AG04449 (cell line): ENCODE measurements at places on chromosomes 6 and 20.

DNA sequence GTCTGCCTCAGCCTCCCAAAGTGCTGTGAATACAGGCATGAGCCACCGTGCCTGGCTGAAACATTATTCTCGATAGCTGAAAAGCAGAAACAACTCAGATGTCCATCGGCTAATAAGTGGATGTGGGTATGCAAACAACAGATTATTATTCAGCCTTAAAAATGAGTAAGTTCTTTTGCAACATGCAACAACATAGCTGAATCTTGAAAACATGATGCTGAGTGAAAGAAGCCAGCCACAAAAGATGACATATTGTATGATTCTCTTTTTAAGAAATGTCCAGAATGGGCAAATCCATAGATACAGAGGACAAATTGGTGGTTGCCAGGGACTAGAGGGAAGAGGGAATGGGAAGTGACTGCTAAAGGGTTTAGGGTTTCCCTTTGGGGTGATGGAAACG lies 61.7 kb downstream of the RIOK1 start:
- no peak for DNase-seq

- DNase-seq, result no peak
Measured at GRCh38 chr6:105573556-105573955, 170.7 kb upstream of the PREP start.

DNA sequence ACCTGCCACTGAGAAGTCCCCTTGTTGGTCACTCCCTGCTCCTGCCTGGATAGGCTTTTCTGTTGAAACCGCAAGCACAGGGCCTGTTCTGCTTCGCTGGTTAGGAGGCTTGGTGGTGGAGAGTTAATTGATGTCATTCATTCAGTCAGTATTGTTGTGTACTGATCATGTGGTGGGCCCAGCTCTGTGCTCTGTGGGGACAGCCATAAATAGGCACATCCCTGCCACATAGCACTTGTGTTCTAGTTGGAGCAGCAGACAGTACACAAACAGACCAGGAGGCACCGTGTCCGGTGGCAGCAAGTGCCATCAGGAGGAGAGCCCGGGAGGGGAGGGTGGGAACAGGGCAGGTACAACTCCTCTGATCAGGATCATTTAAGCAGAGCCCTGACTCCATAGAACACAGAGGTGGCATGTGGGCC lies 155.2 kb upstream of the INSM1 start:
- no peak for DNase-seq

- no peak for DNase-seq
Measured at GRCh38 chr6:97361286-97361685, 78.3 kb upstream of the MMS22L start.

DNA sequence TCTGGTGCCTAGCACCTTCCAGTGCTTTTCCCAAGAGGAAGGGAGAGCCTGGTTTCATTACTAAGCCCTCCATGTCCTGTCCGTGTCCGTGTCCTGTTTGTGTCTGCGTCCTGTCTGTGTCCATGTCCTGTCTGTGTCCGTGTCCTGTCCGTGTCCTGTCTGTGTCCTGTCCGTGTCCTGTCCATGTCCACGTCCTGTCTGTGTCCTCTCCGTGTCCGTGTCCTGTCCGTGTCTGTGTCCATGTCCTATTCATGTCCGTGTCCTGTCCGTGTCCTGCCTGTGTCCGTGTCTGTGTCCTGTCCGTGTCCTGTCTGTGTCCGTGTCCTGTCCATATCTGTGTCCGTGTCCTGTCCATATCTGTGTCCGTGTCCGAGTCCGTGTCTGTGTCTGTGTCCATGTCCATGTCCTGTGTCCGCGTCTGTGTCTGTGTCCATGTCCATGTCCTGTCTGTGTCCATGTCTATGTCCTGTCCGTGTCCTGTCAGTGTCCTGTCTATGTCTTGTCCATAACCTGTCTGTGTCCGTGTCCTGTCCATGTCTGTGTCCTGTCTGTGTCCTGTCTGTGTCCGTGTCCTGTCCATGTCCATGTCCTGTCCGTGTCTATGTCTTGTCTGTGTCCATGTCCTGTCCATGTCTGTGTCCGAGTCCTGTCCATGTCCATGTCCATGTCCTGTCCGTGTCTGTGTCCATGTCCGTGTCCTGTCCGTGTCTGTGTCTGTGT lies 54.4 kb upstream of the BHLHE23 start:
- no peak for DNase-seq

- DNase-seq, result no peak
Measured at GRCh38 chr6:68653706-68654089, 18.6 kb downstream of the ADGRB3 start.

GRCh38 chr20:63651942-63652191 lies 1.4 kb downstream of the STMN3 start:
- DNase-seq, result no peak
